ENCODE measurements at places on chromosomes 2 and 18. TPM values are rescaled to one million over a fixed set of nuclear protein-coding genes. Genes with fewer than 3 reads are reported as not detected.

The FRZB gene
- total RNA-seq = 2.0 TPM

GRCh38 chr2:45938649-45939511 is 287.4 kb downstream of the PRKCE start:
- H3K4me3 ChIP-seq = no peak overlapping the region
- no peak overlapping the region for H3K27ac ChIP-seq
- no peaks in the 10 kb centered on the region for H3K27me3 ChIP-seq
- H3K36me3 ChIP-seq = no peaks in the 10 kb centered on the region
- DNase-seq = peak; percentile 85
- peaks cover 49% of the 10 kb centered on the region for H3K4me1 ChIP-seq

GRCh38 chr2:120442541-120442922 is 96.6 kb downstream of the INHBB start:
- H3K27me3 ChIP-seq = no peaks in the 10 kb centered on the region
- no peak for DNase-seq
- H3K27ac ChIP-seq = no peak overlapping the region
- no peaks in the 10 kb centered on the region for H3K36me3 ChIP-seq
- H3K4me1 ChIP-seq = peaks cover 11% of the 10 kb centered on the region

GRCh38 chr2:121150126-121150525 is 134.9 kb downstream of the TFCP2L1 start:
- no peaks in the 10 kb centered on the region for H3K4me1 ChIP-seq
- H3K4me3 ChIP-seq = no peak overlapping the region
- H3K27me3 ChIP-seq = no peaks in the 10 kb centered on the region

DNA sequence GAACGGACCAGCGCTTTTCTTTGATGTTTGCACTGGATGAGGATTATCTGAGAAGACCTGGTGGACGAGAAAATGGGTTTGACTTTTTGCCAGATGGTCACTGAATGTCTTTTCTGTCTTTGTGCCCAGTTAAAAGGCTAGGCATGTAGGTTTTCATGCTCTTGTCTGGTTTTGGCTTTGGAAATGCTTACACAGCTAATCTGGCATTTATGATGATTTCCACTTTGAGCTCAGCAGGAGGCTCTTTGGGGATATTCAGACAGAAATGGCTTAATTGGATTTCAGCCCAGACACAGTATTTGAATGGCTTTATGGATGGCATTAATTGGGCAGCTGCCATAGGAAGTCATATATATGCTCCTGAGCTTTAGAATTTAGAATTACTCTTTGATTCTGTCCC is 59.6 kb downstream of the NCK2 start:
- H3K4me3 ChIP-seq = no peak overlapping the region
- no peak overlapping the region for H3K27ac ChIP-seq
- H3K36me3 ChIP-seq = no peaks in the 10 kb centered on the region
- peak; percentile 81 for DNase-seq
- H3K27me3 ChIP-seq = no peaks in the 10 kb centered on the region

DNA sequence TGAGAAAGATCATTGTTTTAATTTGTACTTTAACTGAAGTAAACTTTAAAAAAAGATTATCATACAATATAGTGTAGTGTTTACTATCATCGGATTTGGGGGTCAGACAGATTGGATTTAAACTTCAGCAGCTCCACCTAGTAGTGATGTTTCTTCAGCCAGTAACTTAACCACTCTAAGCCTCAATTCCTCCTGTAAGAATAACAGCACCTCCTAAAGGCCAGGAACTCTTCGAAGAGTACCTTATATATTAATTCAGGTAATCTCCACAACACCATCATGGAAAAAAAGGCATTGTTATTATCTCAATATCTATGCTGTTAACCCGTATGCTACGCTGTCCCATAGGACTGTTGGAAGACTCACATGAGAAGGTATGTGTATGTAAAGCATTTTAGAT is 69.0 kb upstream of the DLGAP1 start:
- H3K4me3 ChIP-seq = no peak overlapping the region
- no peak for DNase-seq
- no peaks in the 10 kb centered on the region for H3K4me1 ChIP-seq

DNA sequence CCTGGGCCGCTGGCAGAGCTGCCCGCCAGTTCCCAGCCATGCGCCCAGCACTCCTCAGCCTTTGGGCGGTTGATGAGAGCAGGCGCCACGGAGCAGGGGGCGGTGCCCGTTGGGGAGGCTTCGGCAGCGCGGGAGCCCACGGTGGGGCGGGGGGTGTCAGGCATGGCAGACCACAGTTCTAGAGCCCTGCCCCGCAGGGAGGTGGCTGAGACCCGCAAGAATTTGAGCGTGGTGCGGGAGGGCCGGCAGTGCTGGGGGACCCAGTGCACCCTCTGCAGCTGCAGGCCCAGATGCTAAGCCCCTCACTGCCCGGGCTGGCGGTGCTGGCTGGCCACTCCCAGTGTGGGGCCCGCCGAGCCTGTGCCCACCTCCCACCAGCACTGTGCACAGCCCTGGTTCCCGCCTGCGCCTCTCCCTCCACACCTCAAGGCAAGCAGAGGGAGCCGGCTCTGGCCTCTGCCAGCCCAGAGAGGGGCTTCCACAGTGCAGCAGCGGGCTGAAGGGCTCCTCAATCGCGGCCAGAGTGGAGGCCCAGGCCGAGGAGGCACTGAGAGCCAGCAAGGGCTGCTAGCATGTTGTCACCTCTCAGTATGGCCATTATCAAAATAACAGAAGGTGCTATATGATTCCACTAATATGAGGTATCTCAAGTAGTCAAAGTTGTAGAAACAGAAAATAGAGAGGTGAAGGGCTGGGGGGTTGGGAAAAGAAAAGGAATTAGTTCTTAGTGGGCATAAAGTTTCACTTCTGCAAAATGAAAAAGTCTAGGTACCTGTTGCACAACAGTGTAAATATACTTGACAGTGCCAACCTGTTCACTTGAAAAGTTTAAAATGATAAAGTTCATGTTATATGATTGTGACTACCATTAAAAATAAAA is 72.3 kb downstream of the SH3YL1 start:
- H3K36me3 ChIP-seq = no peaks in the 10 kb centered on the region
- peaks cover 7% of the 10 kb centered on the region for H3K4me1 ChIP-seq
- H3K4me3 ChIP-seq = no peak overlapping the region
- no peaks in the 10 kb centered on the region for H3K27me3 ChIP-seq

GRCh38 chr2:216727346-216728122 is 32.2 kb upstream of the IGFBP5 start:
- no peak overlapping the region for H3K4me3 ChIP-seq
- no peaks in the 10 kb centered on the region for H3K4me1 ChIP-seq
- H3K27ac ChIP-seq = no peak overlapping the region
- H3K27me3 ChIP-seq = no peaks in the 10 kb centered on the region
- no peaks in the 10 kb centered on the region for H3K36me3 ChIP-seq
- DNase-seq = no peak
